ENCODE measurements at places on chromosomes 3 and 15. TPM values are rescaled to one million over a fixed set of nuclear protein-coding genes. Genes with fewer than 3 reads are reported as not detected.

The GRM2 gene
- total RNA-seq, result 0.40 TPM

- peak; percentile 78 for DNase-seq
Observed at GRCh38 chr15:73926219-73927002, at the start of gene LOXL1. LOXL1 (plus strand) TSS chr15:73926462; CDS start chr15:73926784, 322 bp downstream.

GRCh38 chr3:186024210-186024609, 84.7 kb downstream of the ETV5 start:
- peak; percentile 77 for DNase-seq

GRCh38 chr3:195094191-195094921, 176.6 kb downstream of the XXYLT1 start:
- DNase-seq, result no peak

The COPS2 gene
- total RNA-seq, result 88.5 TPM

DNA sequence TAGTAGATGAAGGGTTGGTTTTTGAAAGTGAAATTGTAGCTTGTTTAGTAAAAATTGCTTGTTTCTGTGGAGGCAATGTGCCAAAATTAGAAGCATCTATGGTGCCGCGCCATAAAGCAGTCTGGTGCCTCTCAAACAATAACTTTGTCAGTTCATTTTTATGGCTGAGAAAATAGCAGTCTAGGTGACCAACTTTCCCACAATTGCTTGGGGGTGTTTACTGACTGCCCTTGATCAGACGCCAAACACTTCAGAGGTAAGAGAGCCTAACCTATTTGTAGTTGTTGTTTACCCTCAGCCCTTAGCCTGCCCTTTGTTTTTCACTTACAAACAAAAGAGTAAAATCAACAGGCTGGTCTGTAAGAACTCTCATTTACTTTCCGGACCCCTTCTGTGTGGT, 174.5 kb downstream of the FNDC3B start:
- DNase-seq, result no peak

- DNase-seq, result no peak
Observed at GRCh38 chr3:198061119-198062067, 101.4 kb downstream of the LMLN start.

- DNase-seq, result no peak
Observed at GRCh38 chr3:18302517-18302916, 122.6 kb downstream of the SATB1 start.

- DNase-seq, result no peak
Observed at GRCh38 chr15:73854265-73854664, 19.1 kb upstream of the TBC1D21 start.

The GABRR3 gene
- total RNA-seq, result not detected

DNA sequence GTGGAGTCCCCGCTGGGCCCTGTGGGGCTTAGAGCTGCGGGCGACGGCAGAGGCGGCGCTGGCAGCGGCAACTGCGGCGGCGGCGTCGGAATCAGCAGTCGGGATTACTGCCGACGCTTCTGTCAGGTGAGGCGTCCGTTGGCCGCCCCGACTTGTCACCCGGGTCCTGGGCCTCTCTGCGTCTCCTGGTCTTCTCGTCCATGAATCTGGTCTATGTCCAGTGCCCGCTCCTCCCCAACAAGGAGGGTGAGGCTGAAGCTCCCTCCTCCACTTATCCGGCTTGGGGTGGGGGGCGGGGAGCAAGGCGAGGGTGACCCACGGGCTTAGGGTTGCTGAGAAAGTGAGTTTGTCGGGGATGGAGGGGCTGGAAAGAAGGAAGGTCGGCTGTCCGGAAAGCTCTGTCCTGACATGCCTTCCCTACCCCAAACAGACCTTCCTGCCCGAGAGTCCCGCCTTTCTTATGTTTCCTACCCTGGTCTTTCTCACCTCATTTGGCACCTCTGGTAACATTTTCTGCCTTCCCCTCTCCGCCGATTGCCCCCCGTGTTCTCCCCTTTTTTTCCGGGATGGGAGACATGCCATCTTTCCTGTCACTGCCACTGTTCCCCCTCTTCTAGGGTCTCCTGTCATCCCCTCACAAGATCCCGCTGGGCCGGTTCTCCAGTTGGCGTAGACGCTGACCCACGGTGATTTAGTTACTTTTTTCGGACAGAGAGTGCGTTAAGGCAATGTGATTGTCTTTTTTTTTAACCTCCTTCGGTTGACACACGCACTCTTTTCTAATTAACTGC, 520 bp downstream of the ZNF654 start:
- no peak for DNase-seq

GRCh38 chr3:72657666-72658065, 190.6 kb downstream of the SHQ1 start:
- DNase-seq, result no peak

DNA sequence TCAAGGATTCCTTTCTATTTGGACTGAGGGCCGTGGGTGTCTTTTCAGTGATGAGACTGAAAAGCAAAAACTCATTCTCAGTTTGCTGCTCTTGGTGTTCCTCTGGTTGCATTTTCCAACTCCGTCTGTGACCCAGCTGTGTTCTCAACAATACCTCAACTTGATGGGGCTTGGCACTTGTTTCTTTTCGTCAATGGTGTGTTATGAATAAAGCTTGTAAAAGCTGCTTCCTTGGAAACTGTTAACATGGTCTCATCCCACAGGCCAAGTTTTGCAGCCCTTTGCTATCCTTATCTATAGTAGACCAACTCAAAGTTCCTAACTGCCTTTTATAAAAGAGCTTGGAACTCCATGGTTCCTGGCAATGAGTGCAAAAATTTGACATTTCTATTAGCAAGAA, 142.5 kb upstream of the UBE2E1 start:
- DNase-seq, result no peak

- no peak for DNase-seq
Observed at GRCh38 chr15:64263567-64263966, 92.4 kb downstream of the CSNK1G1 start.

The GUCA1C gene
- not detected for total RNA-seq

GRCh38 chr3:180433152-180433551, 168.8 kb upstream of the TTC14 start:
- no peak for DNase-seq

The XCR1 gene
- total RNA-seq, result 0.27 TPM

GRCh38 chr3:41808152-41808551, 153.8 kb downstream of the ULK4 start:
- DNase-seq, result no peak

DNA sequence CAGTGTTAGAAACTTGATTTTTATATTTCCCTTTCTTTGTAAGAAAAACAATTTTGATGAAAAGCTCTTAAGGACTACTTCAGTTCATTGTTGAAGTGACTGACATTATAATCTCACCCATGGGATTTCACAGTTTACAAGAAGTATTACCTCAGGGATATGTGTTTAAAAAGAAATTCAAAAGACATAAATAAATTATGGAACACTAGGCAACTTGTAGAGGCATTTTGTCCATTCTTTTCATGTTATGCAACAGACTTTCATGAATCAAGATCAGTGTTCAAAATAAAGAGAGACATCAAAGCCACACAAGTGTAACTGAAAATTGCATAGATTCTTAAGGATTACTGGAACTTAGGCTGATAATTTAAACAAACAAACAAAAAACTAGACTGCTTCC, 196.8 kb upstream of the AGTR1 start:
- DNase-seq, result no peak

The CA12 gene
- total RNA-seq, result 4.0 TPM

The PLSCR5 gene
- not detected for total RNA-seq

DNA sequence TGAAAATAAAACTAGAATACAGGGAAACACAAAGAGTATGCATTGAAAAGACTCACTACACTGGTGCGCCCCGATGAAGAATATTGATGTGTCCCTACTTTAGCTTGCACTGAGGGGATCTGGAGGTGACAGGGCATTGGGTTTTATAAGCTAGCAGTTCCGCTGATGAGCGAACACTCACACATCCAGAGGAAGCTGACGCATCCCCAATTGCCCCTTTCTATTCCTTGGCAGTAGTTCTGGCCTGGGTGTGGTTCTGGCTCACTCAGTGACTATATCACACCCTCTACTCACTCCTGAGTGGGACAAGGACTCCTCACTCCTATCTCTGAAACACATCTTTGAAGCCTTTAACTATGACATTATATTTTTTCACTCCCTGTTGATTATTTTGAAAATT, 71.0 kb downstream of the B3GNT5 start:
- DNase-seq, result no peak

DNA sequence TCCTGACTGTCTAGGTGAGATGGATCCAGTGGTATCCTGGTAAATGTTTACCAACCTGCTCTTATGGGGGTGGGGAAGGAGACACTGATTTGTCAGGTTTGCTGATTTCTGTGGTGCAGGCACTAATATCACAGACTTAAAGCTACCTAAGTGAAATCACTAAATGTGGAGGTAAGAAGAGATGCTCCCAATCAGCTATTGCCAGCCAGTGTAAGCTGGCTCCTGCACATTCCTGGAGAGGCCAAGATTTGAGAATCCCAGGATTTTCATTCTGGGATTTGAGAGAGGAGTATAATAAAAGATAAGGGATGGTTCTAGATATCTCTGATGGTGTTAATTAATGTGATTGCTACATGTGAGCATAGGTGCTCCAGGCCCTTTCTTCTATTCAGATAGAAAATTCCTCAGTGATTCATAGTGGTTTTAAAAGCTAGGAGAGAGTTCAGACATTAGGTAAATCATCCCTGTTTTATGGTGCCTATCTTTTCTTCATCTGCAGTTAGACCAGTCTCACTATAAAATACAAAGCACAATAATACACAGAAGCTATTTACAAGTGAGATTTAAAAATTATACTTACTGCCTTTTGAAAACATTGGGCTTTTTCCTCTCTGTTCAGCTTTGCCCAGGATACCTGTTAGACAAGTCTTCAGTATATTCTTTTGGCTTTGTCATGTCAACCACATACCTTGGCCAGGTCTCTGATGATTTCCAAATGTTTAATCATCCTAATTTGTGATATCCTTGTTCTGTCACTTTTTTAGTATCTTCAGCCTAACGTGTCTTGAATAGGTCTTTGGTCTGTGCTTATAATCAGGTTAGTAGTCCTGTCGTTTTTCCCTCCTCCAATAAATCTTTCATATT, 90.9 kb downstream of the MBNL1 start:
- DNase-seq, result no peak

Measured in sciatic nerve (tissue), 2 donors.